ENCODE measurements at places on chromosomes 1 and 21. TPM values are rescaled to one million over a fixed set of nuclear protein-coding genes. Genes with fewer than 3 reads are reported as not detected.

DNA sequence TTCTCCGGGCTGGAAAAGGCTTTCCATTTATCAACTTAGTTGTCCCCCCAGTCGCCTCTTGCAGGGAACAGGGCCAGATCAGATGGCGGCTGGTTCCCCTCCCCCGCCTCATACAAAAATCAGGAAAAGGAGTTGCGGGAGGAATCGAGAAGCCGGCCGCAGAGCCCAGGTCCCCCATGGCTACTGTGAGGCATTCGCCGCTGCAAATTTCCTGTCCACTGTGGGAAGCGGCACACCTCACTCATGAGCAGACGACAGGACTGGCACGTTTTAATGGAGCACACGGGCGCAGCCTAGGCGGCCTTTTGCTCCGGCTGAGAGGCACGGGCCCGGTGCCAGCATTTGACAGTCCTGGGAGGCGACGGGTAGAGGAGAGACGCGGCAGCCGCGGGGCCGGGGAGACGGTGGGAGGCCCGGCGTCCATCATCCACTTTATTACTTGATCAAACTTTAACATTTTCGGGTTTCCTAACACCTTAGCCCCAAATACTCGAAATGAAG is 1.1 kb downstream of the GNG4 start:
- H3K36me3 ChIP-seq: no peaks in the 10 kb centered on the region
- peaks cover 93% of the 10 kb centered on the region for H3K27me3 ChIP-seq
- H3K27ac ChIP-seq: no peak overlapping the region
- H3K4me3 ChIP-seq: no peak overlapping the region

Gene ZNF687
- 14.0 TPM for total RNA-seq

DNA sequence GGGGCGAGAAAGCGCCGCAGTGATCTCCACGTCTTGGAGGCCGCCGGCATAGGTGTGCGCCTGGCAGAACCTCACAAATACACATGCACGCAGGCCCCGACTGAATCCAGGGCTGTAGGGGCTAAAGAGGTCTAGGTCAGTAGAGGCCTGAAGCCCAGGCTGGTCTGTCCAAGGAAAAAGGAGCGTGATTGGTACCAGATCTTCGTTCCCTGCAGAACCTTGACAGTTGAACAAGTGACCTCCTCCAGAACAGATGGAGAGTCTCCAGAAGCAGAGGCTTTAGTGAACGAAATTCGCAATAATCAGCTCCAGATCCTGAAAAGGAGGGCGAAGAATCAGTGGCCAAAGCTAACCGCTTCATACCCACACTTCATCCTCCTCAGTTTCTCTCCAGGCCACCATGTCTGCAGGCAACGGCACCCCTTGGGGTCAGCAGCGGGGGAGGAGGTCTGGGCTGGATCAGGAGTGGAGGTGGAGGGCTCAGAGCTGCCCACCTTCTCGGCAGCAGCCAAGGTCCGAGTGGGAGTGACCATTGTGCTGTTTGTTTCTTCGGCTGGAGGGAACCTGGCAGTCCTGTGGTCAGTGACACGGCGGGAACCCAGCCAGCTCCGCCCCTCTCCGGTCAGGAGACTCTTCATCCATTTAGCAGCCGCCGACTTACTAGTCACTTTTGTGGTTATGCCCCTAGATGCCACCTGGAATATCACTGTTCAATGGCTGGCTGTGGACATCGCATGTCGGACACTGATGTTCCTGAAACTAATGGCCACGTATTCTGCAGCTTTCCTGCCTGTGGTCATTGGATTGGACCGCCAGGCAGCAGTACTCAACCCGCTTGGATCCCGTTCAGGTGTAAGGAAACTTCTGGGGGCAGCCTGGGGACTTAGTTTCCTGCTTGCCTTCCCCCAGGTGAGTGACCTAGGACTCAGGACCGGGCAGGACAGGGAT is 749 bp upstream of the PEX11B start:
- peak overlapping the region; percentile 79 for H3K27ac ChIP-seq
- peaks cover 26% of the 10 kb centered on the region for H3K4me1 ChIP-seq
- H3K36me3 ChIP-seq: peaks cover 17% of the 10 kb centered on the region
- H3K27me3 ChIP-seq: no peaks in the 10 kb centered on the region
- peak overlapping the region; percentile 90 for H3K4me3 ChIP-seq

DNA sequence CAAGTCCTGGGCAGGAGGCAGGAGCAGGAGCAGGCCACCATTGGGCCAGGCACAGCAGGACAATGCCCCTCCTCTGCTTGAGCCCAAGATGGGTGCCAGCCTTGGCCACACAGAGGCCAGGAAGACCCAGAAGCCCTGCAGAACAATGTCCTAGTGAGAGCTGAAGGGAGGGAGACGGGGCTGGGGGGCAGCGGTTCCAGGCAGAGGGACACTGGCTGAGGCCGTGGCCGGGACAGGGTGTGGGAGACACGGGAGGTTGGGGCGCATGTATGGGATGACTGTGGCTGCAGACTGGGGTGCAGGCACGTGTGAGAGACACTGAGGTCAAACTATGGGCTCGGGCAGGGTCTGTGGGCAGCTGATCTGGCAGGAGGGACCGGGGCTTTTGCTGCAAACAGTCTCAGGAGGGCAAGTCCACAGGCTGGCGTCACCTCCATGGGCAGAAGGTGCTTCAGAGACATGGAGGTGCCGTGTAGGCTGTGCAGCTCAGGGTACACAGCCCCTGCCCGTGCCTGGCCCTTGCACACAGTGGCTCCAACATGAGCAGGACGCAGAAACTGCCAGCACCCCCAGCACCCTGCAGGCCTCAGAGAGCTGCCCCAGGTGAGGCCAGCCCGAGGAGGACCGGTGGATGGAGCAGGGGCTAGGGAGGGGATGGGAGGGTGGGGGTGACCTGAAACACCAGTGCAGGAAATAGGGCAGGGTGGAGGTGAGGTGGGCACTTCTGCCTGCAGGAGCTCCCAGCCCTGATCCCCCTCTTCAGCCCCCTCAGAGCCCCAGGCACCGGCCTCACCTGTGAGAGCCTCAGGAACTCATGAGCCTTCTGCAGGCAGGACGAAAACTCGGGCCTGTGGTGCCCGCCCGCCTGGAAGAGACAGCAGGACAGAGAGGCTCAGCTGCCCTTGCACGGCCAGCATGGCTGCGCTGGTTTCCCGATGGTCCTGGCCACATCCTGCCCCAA is 19.5 kb downstream of the LSS start:
- no peaks in the 10 kb centered on the region for H3K4me1 ChIP-seq
- no peak overlapping the region for H3K27ac ChIP-seq
- no peaks in the 10 kb centered on the region for H3K27me3 ChIP-seq
- peaks cover 95% of the 10 kb centered on the region for H3K36me3 ChIP-seq

GRCh38 chr21:32281531-32281930 is 2.7 kb upstream of the MIS18A start:
- H3K27ac ChIP-seq: no peak overlapping the region
- H3K36me3 ChIP-seq: no peaks in the 10 kb centered on the region
- no peak for DNase-seq
- peaks cover 17% of the 10 kb centered on the region for H3K4me1 ChIP-seq
- no peaks in the 10 kb centered on the region for H3K27me3 ChIP-seq

DNA sequence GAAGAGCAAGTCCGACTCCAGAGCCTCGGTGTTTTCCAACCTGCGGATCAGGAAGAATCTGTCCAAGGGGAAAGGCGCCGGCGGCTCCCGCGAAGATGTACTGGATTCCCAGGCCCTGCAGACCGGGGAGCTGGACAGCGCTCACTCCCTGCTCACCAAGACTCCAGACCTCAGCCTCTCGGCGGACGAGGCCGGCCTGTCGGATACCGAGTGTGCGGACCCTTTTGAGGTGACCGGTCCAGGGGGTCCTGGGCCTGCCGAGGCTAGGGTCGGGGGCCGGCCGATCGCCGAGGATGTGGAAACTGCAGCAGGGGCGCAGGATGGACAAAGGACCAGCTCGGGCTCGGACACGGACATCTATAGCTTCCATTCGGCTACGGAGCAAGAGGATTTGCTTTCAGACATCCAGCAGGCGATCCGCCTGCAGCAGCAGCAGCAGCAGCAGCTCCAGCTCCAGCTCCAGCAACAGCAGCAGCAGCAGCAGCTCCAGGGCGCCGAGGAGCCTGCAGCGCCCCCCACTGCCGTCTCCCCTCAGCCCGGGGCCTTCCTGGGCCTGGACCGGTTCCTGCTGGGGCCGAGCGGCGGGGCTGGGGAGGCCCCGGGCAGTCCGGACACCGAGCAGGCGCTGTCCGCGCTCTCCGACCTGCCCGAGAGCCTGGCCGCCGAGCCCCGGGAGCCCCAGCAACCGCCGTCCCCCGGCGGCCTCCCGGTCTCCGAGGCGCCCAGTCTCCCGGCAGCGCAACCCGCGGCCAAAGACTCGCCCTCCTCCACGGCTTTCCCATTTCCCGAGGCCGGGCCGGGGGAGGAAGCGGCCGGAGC is 827 bp downstream of the FMN2 start:
- H3K27me3 ChIP-seq: peaks cover 98% of the 10 kb centered on the region
- peak overlapping the region; percentile 43 for H3K4me3 ChIP-seq
- no peak overlapping the region for H3K27ac ChIP-seq
- peaks cover 21% of the 10 kb centered on the region for H3K4me1 ChIP-seq

Gene MAP3K7CL
- total RNA-seq: 11.5 TPM

DNA sequence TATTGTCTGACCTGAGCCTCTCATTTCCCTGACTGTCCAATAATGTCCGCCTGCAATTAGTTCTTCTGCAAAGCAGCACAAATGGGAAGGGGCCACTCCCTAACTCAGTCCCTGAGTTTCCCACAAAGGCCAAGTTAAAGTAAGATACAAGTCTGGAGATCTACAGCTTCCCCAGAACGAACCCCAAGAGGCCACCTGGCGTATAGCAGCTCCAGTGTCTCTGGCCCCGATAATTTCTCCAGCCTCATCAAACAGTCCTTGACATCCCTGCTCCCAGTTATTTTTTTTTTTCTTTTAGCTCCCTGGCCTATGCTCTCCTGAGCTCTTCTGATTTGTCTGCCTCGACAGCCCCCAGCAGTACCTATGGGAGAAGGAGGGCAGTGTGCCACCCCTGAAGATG is 8.1 kb upstream of the ACKR1 start:
- peaks cover 27% of the 10 kb centered on the region for H3K27me3 ChIP-seq
- no peak for DNase-seq
- H3K27ac ChIP-seq: no peak overlapping the region
- H3K4me1 ChIP-seq: no peaks in the 10 kb centered on the region
- H3K36me3 ChIP-seq: no peaks in the 10 kb centered on the region

GRCh38 chr1:15206418-15207030 is 40.5 kb upstream of the FHAD1 start:
- no peak overlapping the region for H3K4me3 ChIP-seq
- DNase-seq: no peak
- no peaks in the 10 kb centered on the region for H3K36me3 ChIP-seq
- H3K4me1 ChIP-seq: peaks cover 34% of the 10 kb centered on the region

DNA sequence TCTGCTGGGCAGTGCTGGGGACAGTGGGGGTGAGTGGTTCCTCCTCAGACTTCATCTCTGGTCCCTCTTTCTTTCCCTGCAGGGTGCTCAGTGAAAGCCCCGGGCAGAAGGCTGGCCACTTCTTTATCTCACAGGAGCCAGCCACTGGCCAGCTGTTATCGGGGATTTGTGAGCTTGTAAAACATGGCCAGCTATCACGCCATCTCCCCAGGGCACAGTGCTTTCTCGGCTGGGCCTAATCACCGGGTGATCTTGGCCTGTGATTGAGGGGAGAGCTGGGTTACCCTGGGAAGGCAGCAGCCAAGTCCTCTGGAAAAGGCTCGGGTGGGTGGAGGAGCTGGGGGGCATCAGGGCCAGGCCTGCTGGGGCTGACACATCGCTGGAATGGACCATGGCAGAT is 83.0 kb downstream of the IGSF21 start:
- H3K36me3 ChIP-seq: no peaks in the 10 kb centered on the region
- no peak overlapping the region for H3K4me3 ChIP-seq
- H3K27me3 ChIP-seq: peaks cover 11% of the 10 kb centered on the region
- peaks cover 6% of the 10 kb centered on the region for H3K4me1 ChIP-seq
- H3K27ac ChIP-seq: no peak overlapping the region
- DNase-seq: no peak

Gene CITED4
- 26.4 TPM for total RNA-seq

All from heart right ventricle (tissue), 16 donors.